ENCODE measurements at places on chromosomes 7 and 10.
A peak's percentile ranks its signal among the peaks of the same experiment; 100 is the strongest.

DNA sequence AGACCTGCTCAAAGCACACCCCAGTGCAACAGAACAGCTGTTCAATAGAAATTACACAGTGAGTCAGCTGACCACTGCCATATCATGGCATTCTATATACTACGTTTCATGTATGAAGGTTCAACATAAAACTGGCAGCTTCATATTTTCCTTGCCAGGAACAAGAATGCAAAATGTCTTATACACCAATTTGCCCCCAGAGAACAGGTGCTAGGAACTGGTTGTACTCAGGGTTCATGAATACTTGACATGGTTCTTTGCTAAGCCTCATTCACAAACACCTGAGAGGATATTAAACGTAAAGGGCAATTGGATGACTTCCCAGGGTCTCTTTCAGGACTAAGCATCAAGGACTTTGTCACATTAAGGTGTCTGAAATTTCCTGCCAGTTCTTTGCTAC, 6.9 kb downstream of the MYOF start:
- DNase-seq, result no peak

GRCh38 chr7:26052706-26053105, 99.3 kb upstream of the NFE2L3 start:
- DNase-seq, result no peak

GRCh38 chr10:133062085-133062484, 25.6 kb upstream of the ADGRA1 start:
- DNase-seq, result no peak

GRCh38 chr7:7682861-7683260, 35.5 kb downstream of the RPA3 start:
- no peak for DNase-seq

- no peak for DNase-seq
Measured at GRCh38 chr10:43861966-43862751, 213.5 kb upstream of the ZNF32 start.

- no peak for DNase-seq
Measured at GRCh38 chr10:62054830-62055229, 153.3 kb downstream of the ARID5B start.

DNA sequence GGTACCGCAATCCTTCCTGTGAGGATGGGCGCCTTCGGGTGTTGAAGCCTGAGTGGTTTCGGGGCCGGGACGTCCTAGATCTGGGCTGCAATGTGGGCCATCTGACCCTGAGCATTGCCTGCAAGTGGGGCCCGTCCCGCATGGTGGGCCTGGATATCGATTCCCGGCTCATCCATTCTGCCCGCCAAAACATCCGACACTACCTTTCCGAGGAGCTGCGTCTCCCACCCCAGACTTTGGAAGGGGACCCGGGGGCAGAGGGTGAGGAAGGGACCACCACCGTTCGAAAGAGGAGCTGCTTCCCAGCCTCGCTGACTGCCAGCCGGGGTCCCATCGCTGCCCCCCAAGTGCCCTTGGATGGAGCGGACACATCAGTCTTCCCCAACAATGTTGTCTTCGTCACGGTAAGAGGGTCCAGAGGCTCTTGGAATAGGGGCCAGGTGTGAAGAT, 1.7 kb downstream of the MEPCE start:
- no peak for DNase-seq

DNA sequence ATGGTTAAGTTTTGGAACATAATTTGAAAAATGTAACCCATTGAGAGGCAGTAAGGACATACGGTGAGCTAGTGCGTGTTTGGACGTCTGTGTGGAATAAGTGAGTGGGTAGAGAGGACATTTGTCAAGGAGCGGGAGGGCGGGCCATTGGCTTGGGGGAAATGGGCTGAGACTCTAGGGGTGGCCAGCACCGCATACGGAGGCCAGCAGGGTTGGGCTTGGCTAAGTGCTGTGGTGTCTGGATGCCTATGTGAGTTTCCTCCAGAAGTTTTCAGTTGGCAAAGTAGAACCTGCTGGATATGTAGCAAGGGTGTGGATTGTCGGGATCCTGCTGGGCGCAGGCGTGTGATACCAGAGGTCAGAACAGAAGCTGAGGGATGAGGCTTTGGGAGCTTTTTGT, 103.0 kb downstream of the TCF7L2 start:
- no peak for DNase-seq

DNA sequence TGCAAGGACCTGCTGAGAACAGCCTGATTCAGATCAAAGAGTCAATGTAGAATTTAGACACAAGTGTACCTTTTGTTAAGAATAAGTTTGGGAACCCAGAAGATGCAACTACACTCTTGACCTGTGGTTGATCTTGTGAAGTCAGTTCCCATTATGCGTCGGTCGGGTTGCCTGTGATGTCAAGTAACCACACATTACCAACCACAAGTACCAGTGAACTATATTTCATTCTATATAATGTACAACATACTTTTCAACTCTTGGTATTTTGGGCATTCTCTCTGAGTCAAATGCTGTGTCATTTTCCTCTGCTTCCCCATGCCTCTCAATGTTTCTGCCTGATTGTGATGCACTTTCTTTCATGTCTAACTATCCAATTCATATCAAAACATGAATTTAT, 426.2 kb downstream of the ETV1 start:
- DNase-seq, result no peak

GRCh38 chr10:124306922-124307371, 111.8 kb downstream of the OAT start:
- DNase-seq, result no peak

DNA sequence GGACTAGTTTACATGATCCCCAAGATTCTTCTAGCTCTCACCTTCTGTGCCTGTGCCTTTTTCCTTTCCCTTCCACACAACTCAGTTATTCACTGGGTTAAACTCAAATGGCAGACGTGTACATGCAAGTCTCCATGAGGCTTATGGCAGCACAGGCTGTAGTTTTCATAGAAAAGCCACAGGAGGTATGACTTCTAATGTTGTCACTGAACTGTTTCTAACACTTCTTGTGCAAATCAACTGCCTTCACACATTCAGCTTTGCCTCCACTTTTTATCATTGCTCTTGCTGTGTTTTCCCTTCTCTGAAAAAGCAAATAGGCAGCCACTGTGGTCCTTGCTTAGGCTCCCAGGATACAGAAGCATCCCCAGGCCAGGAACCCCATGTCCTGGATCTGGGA, 5.3 kb upstream of the GIMAP5 start:
- no peak for DNase-seq

DNA sequence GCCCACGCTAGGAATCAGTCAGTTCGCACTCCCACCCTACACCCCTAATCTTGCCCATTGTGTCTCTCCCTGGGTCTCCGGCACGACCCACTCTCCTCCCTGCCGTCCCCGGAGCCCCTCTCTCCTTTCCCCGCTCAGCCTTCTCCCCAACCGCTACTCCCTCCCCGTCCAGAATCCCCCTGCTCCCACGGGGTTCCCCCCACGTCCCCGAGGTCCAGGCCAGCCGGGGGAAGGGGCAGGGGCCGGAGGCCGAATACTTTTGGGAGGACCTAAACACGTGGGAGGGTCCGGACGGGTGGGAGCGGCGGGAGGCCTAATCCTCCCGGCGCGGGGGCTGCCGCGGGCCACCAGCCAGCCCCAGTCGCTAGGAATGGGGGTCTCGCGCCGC, 560 bp downstream of the RARRES2 start:
- DNase-seq, result no peak

DNA sequence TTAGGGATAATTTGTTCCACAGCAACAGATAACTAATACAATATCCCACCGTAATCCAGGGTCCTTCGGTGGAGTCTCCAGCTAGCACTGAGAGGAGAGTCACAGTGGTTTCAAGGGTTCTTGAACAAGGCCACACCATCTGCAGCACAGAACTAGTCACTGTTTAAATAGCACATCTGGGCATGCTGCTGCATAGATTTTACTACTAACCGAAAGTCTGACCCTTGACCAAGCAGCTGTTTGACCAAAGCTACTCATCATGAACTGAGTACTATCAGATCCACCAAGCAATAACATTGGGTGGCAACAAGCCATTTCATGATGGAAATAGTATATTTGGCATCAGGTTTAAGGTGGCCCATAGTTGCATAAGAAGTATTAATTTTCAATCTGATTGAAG, 53.2 kb downstream of the ANKMY2 start:
- DNase-seq, result no peak

DNA sequence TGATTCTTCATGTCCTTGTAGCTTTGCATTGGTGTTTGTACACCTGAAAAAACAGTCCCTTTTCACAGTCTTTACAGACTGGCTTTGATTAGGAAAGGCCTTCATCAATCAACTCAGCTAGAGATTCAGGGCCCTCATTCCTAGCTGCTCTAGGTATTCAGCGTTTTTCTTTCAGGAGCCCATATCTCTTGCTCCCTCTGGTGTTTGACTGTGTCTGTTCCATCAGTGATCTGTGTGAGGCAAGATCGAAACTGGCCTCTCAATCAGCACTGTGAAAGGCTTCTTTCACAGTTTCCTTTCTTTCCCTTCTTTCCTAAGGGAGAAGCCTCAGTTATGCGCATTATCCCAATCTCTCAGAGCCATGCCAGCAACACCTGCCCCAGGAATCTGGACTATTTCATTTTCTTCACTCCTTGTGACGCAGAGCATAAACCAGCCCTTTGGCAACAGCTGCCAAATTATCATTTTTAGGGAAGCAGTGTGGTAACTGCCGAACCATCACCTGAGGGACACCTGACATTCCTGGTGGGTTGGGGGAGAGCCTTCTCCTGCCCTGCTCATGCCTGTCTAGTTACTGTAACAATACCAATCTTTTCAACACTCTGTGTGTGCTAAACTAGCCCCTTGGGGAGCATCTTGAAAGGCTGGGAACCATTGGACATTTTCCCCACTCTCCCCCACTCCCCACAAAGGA, 75.7 kb upstream of the CCDC71L start:
- DNase-seq, result peak; percentile 62

- DNase-seq, result no peak
Measured at GRCh38 chr7:106855540-106856132, 9.4 kb upstream of the PIK3CG start.

GRCh38 chr10:110822035-110822711, 49.6 kb upstream of the PDCD4 start:
- DNase-seq, result no peak

- DNase-seq, result peak; percentile 9
Measured at GRCh38 chr7:34928052-34928451, 109.2 kb downstream of the DPY19L1 start.

GRCh38 chr10:130470973-130471372, 334.8 kb downstream of the GLRX3 start:
- DNase-seq, result no peak

GRCh38 chr7:42010751-42011150, 226.3 kb downstream of the GLI3 start:
- no peak for DNase-seq

GRCh38 chr7:68684246-68684839, 913.9 kb upstream of the AUTS2 start:
- no peak for DNase-seq

- no peak for DNase-seq
Measured at GRCh38 chr7:141696348-141696747, 5.6 kb downstream of the DENND11 start.

DNA sequence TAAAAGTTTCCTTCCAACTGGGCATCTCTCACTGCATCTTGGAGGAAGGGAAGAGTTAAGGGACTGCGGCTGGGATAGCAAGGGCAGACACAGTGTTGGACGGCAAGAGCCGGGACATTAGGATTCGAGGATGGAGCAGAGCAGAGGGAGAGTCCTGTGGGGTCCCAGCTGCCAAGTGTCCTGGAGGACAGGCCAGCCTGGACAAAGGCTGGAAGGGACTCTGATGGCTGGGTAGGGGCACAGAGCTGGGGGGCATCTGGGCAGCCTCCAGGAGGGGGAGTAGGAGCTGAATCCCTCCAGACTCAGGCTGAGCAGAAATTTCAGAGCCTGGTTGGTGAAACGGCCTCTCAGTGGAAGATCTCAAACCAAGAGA, 19.2 kb downstream of the SFTPA1 start:
- no peak for DNase-seq

DNA sequence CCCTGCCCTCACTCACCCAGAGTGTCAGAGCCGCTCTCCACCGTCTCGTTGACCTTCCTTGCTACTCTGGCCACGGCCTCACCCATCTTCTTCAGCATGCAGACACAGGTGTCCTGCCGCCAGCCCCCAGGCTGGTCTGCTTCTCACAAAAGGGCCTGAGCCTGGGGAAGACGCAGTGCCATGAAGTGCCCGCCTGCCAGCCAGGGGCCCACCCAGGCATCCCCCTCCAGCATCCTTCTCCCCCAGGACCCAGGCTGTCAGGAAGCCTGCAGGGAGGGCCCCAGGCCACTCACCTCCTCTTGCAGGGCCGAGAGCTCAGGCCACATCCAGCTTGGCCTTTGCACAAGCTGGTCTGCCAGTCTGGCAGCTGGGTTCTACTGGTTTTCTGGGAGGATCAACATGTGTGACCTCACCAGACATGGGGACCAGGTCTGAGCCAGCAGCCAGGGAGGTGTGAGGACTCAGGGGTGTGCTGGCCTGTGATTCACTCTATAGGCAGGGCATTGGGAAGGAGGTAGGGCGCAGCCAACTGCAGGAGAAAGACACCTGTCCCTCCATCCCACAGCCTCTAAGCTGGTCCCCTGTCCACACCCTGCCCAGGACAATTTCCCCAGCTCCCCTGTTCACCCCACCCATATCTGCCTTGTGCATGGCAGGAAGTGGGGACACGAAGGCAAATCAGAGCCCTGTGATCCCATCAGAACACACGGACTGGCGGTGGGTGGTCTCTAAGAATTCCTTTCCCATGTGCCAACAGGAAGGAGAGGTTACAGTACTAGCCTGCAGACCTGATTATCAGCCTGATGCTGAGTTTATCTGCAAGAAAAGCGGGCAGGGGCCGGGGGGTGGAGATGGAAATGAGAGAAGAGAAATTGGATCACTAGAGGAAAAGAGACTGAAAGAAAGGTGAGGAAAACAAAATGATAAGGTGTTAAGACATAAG, 5.7 kb downstream of the LRRC20 start:
- no peak for DNase-seq

- no peak for DNase-seq
Measured at GRCh38 chr7:6237011-6237410, 35.4 kb downstream of the CYTH3 start.

GRCh38 chr10:129896136-129896859, 67.8 kb downstream of the EBF3 start:
- DNase-seq, result no peak

DNA sequence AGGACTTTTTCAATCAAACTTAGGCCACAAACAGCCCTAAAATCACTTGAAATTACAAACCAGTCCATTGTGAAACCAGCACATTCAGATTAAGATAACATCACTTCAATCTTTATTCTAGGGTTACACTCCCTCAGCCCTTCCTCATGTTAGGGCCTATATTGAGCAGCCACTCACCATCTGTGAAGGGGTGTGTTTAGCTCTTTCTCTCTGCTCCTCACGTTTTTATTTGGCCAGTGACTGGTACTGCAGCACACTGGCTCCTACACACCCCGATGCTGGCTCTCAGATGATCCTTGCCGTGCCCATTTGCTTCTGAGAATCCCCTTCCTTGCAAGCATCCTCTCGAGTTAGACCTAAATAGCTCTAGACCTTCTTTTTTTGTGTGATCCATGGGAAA, 604.5 kb downstream of the INHBA start:
- no peak for DNase-seq

DNA sequence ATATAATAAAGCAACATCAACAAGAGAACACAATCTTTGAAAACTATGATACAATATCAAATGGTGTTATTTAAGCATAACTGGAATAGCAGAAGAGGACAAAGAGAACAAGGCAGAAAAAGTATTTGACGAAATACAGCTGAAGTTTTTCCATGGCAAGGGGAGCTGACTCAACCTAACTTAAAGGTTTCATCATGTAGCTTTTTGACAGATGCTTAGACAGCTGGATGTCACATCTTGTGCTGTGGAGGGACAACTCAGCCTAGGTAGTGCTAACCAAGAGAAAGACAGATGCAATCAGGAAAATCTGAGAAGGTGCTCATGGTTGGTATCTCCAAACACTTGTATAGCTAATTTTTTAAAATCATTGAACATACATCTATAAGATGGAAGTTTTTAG, 208.2 kb downstream of the TFEC start:
- DNase-seq, result no peak
